ENCODE measurements at places on chromosomes 11 and 22. TPM values are rescaled to one million over a fixed set of nuclear protein-coding genes. Genes with fewer than 3 reads are reported as not detected.

DNA sequence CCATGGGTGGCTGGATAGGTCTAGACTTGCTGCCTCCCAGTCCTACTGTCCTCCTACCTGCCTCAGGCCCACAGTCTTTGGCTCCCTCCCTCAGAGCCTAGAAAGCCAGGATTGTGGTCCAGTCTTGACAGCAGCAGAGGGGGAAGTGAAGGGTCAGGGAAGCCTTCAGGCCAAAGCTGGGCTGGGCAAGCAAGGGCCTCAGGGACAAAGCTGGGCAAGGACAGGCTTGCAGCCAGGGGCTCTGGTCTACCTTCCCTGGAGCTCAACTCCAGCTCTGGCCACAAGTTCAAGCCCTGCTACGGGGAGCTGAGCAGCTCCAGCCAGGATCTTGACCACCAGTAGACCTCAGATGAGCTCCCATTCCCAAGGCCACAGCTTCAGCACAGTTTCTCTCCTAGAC is 14.9 kb downstream of the LMO1 start:
- peak; percentile 71 for DNase-seq

DNA sequence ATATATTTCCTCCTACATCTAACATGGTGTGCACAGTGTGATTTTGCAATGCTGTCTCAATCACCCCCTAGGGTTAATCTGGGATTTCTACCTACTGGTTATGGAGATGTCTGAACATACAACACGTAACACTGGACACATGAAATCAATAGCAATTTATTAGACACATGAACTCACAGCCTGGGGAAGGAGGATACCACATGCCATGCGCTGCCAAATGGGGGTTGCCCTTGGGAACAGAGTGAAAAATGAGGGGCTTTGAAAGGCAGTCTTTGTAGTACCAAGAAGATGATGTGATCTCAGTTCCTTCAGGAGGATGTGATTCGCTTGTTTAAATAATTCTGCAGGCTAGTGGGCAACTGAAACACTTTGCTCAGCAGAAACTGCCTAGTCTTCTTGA is 253.6 kb upstream of the LRRC4C start:
- DNase-seq, result no peak

- no peak for DNase-seq
These were observed 29.3 kb downstream of the RRAS2 start for GRCh38 chr11:14329702-14330101.

DNA sequence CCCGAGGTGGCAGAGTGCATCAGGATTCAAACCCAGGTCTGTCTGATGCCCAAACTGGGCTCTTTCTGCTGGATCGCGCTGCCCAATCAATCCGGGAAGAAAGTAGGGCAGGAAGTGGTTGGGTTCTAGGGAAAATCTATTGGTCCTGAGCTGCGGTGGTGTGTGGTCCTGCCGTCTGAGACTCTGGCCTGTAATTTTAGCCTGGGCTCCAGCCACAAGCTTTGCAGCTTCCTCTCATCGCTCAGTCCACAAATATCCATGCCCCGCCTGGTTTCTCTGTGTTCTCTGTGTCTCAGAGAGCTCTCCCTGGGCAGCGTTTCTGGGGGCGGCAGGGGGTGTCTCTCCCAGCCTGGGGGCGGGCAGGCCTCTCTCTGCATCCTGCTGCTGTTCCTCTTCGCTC is 18.7 kb downstream of the CACNG2 start:
- DNase-seq, result no peak

Gene GATD1
- 38.7 TPM for total RNA-seq

Measured in cardiac septum (tissue), 1 donor.